ENCODE measurements at places on chromosomes 3 and 15.

GRCh38 chr15:65328506-65329287, 24.2 kb downstream of the RNU5B-1 start:
- DNase-seq: no peak

- no peak for DNase-seq
Measured at GRCh38 chr3:60114191-60114590, 1064.4 kb upstream of the CFAP20DC start.

GRCh38 chr3:57160076-57160764, 4.9 kb downstream of the IL17RD start:
- no peak for DNase-seq

DNA sequence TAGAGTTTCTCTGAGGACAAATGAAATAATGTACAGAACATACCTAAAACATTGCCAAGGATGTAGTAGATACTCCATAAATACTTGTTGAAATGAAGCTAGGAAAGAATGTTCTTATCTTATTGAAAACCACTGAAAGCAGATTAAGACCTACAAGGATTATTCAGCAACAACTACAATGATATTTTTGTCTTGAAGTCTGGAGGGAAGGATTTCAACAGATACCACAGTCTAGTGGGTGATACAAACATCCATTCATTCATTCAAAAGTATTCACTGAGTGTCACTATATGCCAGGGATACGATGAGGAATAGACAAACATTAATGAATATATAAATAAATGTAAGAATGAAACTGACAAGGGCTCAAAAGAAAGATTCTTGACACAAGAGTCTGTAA, 74.7 kb upstream of the THBS1 start:
- DNase-seq: no peak

DNA sequence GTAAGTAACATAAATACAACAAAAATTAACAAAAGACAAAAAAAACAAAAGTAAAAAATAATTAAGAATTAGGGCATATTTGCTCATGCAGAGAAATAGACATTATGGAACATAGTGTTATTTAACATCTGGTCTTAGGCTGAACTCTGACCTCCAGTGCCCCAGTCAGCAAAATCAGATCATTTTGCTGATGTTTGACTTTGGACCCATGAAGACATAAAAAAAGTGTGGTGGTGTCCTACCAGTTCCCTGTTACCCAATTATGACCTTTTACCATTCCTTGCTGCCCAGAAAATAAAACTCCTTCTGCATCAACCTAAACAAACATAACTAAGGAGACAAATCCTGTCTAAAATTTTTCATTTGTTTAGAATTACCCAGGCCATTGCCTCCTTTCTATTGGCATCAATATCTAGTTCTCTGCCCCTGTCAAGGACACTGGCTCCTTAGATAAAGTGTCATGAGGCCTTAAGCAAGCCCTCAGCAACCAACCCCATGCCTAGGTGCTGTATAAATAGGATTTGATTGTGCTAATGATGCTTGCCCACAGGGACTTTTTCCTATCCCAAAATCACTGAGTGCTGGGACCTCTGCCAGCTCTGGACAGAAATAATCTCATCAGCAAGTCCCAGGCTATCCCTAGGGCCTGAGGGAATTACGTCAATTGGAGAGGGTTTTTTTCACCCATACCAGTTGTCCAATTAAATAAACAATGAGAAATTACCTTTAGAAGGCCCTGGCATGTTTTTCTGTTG, 334.5 kb upstream of the UMPS start:
- DNase-seq: no peak

- no peak for DNase-seq
Measured at GRCh38 chr3:62758296-62759066, 116.7 kb downstream of the CADPS start.
